Neuronal stem cell (in vitro differentiated cells): ENCODE measurements at places on chromosomes 13 and 19.

DNA sequence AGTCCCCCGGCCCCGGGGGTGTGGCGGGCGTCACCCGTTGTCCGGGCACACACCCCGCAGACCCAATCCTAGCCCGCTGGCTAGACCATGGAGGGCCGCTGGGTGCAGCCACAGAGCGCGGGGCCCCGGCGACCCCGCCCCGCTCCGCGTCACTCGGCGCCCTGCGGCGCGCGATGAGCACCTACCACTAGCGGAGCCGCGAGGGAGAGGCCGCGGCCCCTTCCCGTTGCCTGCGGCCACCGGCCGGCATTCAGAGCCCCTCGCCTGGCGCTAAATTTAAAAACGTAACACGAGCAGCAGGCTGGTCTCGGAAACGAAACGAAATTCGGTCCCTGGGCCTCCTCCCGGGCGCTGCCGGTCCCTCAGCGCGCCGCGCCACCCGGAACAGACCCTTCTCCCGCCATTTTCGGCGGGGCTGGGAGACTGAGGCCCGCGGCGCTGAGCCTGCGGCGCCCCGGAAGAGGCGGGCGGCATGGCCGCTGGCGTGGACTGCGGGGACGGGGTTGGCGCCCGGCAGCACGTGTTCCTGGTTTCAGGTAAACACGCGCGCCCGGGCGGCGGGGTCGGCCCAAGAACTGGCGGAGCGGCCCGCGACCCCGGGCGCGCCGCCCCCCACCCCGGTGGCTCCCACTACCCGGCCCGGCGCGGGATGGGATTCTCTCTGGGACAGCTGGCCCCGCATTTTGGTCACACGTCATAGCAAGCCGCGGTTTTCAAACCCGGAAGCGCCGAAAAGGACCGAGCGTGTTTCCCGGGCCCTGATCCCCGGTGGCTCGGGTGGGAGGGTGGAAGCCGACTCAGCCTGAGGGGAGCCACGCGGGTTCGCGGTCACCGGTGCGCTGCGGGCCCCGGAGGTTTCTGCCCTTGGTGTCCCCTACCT, at the start of gene RNASEH2B:
Gene RNASEH2B, plus strand, starts transcription at position 187 of the 880 bp plus-strand sequence. Its CDS starts 286 bp downstream, at position 473.
- DNase-seq = peak; percentile 56

DNA sequence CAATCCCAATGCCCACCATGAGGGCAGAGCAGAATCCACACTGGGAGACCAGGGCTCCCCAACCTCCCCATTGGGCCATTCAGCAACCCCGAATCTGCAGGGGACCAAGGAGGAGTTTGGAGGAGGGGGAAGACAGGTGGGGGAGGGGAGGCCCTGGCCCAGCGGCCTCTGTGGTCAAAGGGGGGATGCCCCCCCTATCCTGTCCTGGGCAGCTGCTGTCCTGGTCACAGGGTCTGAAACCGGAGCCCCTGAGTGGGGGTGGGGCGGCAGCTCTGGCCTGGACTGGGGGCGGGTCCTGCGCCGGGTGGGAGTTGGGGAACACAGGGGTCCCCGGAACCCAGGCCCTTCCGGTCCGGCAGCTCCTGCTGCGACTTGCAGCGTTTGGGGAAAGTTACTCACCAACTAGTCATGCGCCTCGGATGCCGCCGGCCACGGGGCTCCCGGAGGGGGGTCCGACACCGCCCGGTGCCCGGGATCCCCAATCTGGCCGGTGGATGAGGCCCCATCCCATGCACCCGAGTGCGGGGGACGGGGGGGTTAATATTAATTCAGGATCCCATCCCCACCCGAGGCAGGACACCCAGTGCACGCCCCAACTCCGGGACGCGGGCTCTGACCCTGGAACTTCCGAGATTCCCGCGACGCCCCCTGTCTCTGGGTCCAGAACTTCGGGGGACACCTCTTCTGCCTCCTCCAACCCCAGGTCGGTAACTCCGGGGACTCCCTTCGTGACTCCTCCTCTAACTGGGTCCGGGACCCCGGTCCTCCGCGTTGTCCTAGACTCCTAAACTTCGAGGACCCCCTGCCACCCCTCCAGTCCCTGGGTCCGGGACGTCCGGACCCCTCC, 872 bp downstream of the HOMER3 start:
- DNase-seq = peak; percentile 80

DNA sequence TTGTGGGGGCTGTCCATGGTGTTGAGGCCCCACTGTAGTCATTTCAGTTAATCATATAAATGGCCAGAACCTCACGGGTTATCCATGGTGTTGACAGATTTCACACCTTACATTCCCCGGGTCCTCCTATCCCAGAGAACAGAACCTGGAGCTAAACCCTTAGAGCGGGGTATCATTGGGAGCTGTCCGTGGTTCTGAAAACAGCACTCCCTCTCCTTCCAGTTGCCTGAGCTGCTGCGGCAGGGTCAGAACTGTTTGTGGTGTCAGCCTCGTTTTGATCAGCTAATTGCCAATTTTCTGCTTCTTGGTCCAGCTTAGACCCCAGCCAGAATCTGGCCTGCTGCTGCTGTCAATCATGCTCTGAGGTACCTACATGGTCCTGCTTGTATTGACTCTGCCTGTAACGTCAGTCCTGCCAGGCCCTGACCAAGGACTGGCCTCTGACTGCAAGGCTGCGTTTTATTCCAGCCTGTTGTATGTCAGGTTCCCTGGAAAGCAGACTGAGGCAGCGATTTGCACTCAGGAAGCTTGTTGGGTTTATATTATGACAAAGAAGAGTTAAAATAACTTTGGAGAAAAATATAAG, 55.8 kb upstream of the KCTD15 start:
- DNase-seq = peak; percentile 84

- DNase-seq = no peak
These were observed 666 bp downstream of the POMP start for GRCh38 chr13:28659621-28659970.

DNA sequence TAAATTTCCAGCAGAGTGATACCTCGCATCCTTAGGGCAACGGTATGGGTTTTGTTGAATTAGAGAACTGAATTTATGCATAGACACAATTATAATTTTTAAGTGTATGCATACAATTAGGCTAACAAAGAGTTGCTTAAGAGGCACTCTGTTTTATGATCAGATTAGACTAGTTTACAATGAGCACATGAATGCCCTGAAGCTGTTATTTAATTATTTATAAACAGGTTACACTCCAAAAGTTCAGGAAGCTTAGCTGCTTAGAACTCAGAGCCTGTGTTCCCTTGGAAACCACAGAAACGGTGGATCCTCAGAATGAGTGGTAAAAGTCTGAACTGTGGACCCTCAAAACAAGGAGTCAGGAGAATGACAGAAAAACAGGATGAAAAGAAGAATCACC, 72.5 kb upstream of the FBXL3 start:
- DNase-seq = no peak
